Posterior vena cava (tissue), 2 donors: ENCODE measurements at places on chromosomes 11 and 22. TPM values are rescaled to one million over a fixed set of nuclear protein-coding genes. Genes with fewer than 3 reads are reported as not detected.

Gene BEST1
- 5.8 TPM for total RNA-seq

Gene LARGE2
- not detected for total RNA-seq

Gene YIF1A
- 63.9 TPM for total RNA-seq

Gene OR56A1
- total RNA-seq: 0.05 TPM

Gene DHCR7
- total RNA-seq: 14.9 TPM

Gene TRIM22
- 60.4 TPM for total RNA-seq

Gene MGAT3
- 3.2 TPM for total RNA-seq

Gene TMEM25
- total RNA-seq: 20.5 TPM

Gene PDGFD
- total RNA-seq: 24.3 TPM

Gene RFPL2
- not detected for total RNA-seq

Gene TEX54
- not detected for total RNA-seq

Gene MFNG
- 21.6 TPM for total RNA-seq

Gene TMPRSS4
- total RNA-seq: not detected
